Activated naive CD4-positive, alpha-beta T cell treated with anti-CD3 and anti-CD28 coated beads, Interleukin-2, amount 50 U/mL, for 72 hours (primary cell): ENCODE measurements at places on chromosomes 1 and 21. TPM values are rescaled to one million over a fixed set of nuclear protein-coding genes. Genes with fewer than 3 reads are reported as not detected.

The NECTIN4 gene
- total RNA-seq: 0.16 TPM

The CIART gene
- 4.6 TPM for total RNA-seq

The KRTAP19-2 gene
- not detected for total RNA-seq

The SYT11 gene
- total RNA-seq: 20.9 TPM

The AMY1C gene
- total RNA-seq: not detected

The OXCT2 gene
- 1.2 TPM for total RNA-seq

The HHIPL2 gene
- not detected for total RNA-seq

The OR2T33 gene
- total RNA-seq: not detected

The TFF2 gene
- not detected for total RNA-seq

The FHAD1 gene
- 0.27 TPM for total RNA-seq

The PKP1 gene
- total RNA-seq: not detected

The GRHL3 gene
- total RNA-seq: not detected

The OR2L2 gene
- total RNA-seq: 0.14 TPM

The SLC50A1 gene
- total RNA-seq: 49.4 TPM

The AKIRIN1 gene
- total RNA-seq: 45.8 TPM

DNA sequence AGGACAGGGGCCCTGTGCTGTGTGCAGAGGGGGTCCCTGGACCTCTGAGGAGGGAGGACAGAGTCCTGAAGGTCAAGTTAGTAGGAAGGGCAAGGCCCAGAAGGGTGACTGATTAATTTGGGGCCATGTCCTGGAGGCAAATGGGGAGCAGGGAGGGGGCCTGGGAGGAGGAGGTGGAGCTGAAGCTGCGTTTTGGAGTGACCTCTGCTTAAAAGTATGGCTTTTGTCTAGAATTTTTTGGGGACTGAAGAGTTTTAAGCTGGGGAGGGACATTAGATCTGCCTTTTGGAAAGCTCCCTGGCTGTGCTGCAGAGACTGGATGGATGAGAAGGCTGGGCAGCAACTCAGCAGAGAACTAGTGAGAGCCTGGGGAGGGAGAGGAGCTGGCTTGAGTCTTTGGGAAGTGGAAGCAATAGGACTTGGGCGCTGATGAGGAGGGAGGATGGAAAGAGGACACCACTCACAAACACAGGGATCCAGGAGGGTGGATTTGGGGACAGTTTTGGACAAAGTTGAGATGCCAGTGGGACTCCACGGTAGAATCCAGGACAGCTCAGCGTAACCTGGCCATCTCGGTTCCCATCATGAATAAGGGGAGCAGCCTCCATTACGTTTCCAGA, 52.9 kb downstream of the ACBD3 start:
- no peak for DNase-seq

DNA sequence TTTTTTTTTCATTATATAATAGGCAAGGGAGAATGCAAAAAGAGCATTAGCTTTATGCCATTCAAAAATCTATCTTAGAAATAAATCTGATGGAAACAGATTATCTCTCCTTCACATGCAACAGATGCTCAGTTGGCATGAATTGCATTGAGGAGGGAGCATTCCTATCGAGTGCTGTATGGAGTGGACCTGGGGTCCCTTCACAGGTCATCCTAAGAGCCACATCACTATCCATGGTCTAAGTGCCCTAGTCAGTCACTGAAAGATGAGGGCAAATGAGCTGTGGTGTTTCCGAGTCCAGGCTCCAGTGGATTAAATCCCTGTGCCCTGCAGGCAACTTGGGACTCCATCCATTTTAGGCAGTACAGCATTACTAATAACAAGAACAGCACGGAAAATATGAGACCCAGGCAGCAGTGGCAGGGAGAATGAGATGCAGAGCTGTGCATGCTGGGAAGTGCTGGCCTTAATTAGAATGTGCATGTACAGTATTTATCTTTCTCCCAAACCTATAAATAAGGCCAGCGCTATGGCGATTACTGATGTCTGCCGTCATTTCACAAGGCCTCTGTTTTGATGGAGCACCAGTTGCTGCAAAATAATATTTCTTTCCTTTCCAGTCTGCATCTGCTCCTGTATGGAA, 512.3 kb upstream of the PLXNA2 start:
- DNase-seq: no peak

- no peak for DNase-seq
Observed at GRCh38 chr1:220409771-220410595, 118.0 kb upstream of the MARK1 start.

DNA sequence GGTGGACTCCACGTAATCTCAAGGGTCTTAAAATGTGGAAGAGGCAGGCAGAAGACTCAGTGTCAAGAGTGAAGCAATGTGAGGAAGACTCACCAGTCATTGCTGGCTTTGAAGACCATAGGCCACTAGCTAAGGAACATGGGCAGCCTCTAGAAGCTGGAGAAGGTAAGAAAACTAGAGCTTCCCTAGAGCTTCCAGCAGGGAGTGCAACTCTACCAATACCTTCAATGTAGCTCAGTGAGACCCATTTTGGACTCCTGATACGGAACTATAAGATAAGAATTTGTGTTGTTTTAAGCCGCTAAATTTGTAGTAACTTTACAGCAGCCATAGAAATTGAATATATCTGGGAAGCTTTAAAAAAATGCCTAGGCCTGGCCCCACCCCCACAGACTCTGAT, 18.9 kb downstream of the METTL13 start:
- no peak for DNase-seq

DNA sequence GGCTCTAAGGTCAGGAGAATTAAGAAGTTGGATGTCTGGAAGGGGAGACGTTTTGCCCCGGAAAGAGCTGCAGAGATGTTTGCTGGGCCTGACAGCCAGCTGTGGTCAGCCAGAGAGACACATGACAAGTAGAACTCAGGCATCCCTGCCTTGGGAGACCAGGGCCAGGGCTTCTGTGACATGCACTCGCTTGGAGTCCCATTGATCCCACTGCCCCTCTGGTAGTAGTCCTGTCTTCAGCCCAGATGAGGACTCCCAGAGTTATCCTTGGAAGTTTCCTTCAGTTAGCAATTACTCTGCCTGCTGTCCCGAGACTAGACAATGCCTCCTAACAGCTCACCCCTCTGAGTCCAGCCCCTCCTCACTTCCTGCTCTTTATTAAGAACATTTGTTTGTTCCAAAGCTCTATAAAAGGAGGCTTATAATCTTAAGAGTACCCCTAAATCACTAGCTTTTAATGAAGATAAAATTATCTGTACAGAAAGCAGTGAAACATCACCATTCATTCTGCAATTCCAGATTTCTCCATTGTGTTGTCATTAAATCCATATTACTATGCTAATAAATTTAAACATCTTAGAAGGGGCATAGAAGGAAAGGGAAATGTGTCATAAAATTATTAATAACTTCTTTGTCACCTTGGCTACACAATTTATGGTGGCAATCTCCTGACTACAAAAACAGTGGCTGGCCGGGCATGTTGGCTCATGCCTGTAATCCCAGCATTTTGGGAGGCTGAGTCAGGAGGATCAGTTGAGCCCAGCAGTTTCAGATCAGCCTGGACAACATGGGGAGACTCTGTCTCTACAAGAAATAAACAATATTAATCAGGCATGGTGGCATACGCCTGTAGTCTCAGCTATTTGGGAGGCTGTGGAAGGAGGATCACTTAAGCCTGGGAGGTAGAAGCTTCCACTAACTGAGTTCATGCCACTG, 94.2 kb downstream of the KCNK1 start:
- DNase-seq: no peak

DNA sequence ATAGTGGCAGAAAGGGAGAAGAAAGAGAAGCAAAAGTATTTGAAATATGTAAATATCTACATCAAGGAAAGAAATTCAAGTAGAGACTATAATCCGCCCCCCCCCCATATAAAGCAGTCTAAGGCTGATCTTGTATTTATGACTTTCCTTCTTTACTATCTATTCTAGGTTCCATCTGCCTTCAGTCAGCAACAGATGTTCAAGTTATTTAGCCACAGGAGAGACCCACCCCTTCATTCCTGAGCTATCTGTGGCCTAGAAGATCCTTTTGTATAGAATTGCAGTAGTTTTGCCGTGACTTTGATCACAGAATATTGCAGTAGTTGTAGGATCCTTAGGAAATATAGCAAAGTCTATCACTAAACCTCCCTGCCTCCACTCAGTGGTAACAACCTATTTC, 10.7 kb upstream of the BSDC1 start:
- no peak for DNase-seq

DNA sequence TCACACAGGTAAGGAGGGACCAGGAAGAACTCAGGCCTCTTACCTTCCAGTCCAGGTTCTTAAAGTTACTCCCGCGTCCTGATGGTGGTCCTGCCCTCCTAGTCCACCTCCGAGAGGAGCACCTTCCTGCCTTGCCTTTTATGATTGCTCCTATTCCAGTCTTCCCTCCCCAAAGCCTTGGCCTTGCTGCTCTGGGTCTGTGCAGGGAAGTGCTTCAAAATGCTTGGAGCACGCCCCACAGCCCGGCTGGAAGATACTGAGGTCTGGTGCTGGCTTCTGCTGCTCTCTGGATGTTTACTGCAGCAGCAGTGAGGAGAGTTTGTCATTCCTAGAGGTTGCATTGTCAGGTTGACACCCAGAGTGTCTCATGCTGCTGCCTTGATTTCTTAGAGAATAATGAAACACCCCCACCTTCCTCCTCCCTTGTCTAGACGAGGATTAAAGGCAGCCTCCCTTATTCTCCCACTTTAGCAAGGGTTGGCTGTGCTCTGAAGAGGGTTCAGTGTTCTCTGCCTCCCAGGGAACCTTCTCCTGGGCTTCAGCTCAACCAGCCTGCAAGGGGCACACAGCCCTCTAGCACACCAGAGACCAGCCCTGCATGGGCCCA, 142.2 kb upstream of the CACNA1E start:
- peak; percentile 7 for DNase-seq

- DNase-seq: no peak
Observed at GRCh38 chr1:60888126-60888525, 194.2 kb upstream of the NFIA start.

GRCh38 chr1:22296701-22297591, 154.0 kb upstream of the WNT4 start:
- no peak for DNase-seq

GRCh38 chr1:68103011-68103545, 52.7 kb upstream of the DIRAS3 start:
- DNase-seq: no peak

DNA sequence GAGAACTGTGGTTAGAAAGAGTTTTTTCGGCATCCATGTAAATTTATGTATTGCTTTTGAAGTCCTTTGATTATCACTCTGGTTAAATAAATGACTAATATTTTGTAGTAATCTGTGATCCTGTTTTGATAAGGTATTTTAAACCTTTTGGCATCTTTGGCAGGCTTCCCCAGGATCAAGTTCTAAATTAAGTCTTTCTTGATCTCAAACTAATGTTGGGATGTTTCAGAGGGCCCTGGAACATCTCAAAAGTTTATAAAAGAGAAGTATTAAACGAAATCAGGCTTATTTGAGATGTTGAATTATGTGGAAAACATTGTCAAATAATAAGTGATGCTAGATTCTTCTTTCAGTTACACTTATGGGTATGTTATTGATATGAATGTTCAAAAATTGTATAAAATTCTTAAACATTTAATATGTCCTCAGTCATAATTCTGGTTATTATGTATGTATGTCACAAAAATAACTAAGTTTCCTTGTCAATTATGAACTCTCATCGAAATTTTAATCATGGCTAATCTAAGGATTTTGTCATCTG, 36.6 kb downstream of the S100A10 start:
- DNase-seq: no peak

- no peak for DNase-seq
Observed at GRCh38 chr1:201955729-201956143, 433 bp downstream of the TIMM17A start.

GRCh38 chr21:30580132-30580531, 10.1 kb downstream of the KRTAP22-2 start:
- no peak for DNase-seq

GRCh38 chr1:190906206-190906725, 428.6 kb upstream of the BRINP3 start:
- no peak for DNase-seq

GRCh38 chr1:226712742-226713419, 26.2 kb downstream of the ITPKB start:
- DNase-seq: no peak
